ENCODE measurements at places on chromosomes 13 and 19.

- DNase-seq, result no peak
These were observed 542.7 kb downstream of the MYO16 start for GRCh38 chr13:109172136-109172535.

GRCh38 chr19:47324502-47324901, 7.5 kb upstream of the C5AR2 start:
- no peak for DNase-seq

GRCh38 chr19:31992750-31993149, 352.7 kb upstream of the ZNF507 start:
- DNase-seq, result no peak

DNA sequence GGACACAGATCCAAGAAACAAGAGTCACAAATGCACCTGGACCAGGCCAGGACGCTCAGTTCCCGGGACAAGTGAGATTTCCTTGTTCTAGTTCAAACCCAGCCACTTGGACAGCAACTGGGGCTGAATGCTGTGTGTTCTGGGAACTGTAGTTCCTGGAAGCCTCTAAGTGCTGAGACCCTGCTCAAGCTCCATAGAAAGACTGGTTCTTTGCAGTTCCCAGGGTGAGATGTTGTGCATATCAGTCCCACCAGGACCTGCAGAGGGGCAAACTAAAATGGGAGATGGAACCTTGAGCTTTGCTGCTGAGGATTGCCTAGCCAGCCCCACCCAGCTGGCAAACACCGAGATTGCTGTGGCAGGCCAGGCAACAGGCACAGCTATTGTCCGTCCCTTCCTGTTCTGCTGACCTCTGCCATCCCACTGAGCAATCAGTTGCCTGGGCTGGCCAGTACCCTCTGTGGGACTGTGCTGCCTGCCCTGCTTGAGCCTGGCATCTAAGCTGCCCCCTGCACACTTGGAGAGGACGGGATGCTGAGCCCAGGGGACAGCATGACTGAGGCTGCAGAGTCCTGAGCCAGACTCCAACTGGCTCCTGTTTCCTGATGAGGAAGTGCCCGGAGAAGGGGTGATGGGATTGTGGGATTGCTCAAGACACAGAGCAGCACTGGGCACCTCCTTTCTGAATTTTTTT, 1.4 kb upstream of the GIPC1 start:
- DNase-seq, result no peak

- DNase-seq, result no peak
These were observed 1543.0 kb downstream of the SLITRK5 start for GRCh38 chr13:89214185-89214584.

DNA sequence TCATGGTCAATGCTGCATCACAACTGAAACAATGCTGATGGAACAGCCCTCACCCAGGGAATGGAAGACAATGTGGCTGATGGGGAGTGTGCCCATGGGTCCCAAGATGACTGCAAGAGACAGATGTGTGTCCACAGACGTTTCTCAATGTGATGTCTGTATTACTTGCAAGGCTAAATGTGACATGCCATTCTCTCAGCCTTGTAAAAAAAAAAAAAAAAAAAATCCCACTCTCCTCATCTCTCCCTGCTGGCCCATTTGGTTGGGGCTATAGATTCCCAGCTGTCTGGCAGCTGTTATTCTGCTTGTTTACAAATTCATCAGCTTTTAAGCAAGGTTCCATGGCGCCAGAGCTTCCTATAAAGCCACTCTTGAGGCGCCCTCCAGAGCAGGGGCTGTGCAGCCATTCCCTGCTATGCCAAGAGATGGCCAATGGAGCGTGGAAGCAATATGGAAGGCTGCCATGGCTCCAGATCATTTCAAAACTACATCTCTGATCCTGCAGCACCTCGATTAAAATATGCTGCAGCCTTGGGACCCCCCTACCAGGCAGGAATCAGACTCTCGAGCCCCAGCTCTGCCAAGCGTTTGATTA, 294.8 kb downstream of the FOXO1 start:
- no peak for DNase-seq

- no peak for DNase-seq
These were observed 1351.3 kb downstream of the EFNB2 start for GRCh38 chr13:105184201-105184600.

- DNase-seq, result no peak
These were observed 221.1 kb upstream of the EDNRB start for GRCh38 chr13:78139765-78140164.

DNA sequence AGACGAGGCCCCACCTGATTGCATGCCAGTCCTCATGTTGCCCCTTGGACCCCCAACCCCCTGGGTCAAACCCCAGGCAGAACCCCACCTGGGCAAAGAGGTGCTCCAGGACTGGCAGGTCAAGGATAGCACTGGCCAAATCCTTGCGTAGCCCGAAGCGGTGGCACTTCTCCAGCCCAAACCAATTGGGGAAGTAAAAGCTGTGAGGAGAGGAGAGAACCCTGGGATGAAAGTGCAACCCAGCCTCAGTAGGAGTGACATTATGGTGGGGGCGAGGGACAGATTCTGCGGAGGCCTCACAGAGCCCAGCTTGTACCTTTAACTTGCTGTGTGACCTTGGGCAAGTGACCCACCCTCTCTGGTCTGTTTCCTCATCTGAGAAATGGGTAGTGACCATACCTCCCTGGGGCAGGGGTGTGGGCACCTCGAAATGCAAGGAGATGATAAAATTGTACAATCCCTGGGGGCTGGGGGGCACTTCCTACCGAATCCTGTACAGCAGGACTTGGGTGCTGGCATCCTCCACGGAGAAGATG, 4.4 kb downstream of the JAK3 start:
- no peak for DNase-seq
